ENCODE measurements at places on chromosomes 2 and 18.
A peak's percentile ranks its signal among the peaks of the same experiment; 100 is the strongest.

- DNase-seq, result no peak
Observed at GRCh38 chr18:79527656-79528315, 132.1 kb downstream of the NFATC1 start.

- peak; percentile 24 for DNase-seq
Observed at GRCh38 chr2:2698182-2699120, 367.4 kb upstream of the MYT1L start.

DNA sequence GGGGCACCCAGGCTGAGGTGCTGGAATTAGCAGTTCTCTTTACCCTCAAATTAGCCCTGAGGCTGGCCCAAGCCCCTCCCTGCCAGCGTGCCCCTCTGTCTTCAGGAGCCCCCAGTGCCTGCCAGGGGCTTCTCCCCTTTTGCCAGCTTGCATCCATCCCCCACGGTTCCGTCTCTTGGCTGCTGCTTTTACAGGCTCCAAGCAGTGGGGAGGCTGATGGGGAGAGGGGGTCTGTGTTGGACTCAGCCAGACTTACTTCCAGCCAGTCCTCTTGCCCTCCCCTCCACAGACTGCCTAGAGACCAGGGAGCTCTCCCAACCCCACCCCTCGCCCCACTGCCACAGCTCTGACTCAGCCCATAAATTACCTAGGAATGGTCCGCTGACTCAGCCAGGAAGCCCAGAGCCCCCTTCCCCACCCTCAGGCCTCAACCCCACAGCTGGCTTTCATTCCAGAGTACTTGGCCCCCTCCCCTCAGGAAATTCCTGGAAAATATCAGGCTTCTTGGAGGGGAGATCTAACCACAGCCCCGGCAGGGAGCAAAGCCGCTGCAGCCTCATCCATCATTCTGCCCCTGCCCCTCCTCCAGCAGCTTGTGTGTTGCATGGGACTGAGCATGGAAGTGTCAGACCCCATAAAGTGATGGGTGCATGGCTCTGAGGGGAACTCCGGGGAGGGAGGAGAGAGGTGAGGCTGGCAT, 184.6 kb downstream of the ZFP36L2 start:
- no peak for DNase-seq

DNA sequence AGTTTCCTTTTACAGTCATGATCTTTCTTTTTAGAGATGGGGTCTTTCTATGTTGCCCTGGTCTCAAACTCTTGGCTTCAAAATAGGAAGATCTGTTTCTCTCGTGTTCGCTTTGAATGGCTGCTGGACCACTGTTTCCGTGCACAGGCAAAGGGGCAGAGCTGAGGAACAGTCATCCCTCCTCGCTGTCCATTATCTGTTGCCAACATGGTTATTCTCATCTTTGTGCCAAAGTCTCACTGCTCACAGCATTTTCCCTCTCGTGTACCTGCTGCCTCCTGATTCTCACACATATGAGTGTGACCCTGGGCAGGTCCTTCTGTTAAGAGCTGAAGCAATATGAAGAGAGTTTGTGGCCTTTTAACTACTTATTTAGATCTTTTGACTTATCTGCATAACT, 28.0 kb upstream of the CCNYL1 start:
- DNase-seq, result no peak

DNA sequence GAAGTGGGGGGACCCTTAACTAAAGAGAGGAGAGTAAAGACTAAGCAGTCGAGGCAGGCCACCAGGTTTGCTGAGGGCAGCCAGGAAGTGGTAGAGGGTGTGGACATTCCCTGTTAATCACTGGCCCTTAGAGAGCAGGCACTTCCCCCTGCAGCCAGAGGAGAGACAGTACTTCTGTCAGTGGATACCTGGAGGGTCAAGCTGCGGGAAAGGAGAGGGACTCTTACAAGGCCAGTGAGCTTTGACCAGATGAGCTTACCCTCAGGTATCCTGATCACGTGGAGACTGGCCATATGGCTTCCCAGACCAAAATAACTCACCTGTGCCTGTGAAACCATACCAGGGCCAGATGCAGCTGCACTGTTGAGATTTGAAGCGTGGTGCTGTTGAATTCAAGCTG, 28.6 kb downstream of the ITGA6 start:
- no peak for DNase-seq
